Amniotic epithelial cell (primary cell): ENCODE measurements at places on chromosomes 2 and 18.

DNA sequence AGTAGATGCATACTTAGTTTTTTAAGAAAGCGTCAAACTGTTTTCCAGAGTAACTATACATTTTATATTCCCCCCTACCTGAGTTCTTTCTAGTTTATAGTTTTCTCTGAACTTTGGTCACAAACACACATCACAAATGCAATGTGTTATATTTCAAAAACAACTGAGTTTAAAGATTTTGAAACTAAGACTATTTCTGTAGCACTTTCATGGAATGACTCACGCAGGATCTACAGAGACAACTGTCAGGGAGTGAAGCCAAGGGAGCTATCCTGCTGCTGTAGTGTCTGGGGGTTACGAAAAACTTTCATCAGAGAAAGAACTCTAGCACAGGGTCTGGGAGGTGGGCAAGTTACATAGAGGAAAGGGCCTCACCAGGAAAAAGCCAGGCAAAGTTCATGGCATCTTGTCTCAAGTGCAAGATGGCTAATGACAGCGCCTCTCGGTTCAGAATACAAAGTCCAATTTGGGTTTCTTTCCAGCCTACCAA, 66.8 kb downstream of the UXS1 start:
- DNase-seq: peak; percentile 50

GRCh38 chr2:121524685-121525425, 5.8 kb upstream of the RNU4ATAC start:
- peak; percentile 26 for DNase-seq

GRCh38 chr2:98913916-98914712, 21.9 kb downstream of the CRACDL start:
- DNase-seq: no peak

DNA sequence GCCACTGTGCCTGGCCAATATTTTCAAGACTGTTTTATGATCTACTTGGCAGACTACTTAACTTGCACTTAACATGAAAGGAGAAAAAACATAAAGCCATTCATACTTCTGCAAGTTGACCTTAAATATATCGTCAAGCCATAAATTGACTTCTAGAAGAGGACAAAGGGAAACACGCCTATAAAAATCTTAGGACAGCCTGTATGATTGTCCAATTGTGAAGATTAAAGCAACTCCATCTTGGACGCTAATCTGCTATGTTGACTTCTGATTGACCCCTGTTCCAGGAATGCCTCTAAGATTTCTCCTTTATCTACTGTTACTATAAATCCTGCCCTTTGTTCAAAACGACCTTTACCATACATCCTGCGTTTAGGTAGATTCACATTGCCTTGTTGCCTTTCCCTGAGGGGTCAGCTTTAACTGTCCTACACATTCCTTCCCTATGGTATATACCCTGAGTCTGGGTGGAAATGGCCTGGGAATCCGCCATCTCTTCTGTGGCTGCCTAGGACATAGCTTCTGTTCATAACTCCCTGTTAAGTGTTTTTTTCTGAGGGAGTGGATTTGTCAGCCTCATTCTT, 40.2 kb upstream of the SLC35F5 start:
- no peak for DNase-seq

DNA sequence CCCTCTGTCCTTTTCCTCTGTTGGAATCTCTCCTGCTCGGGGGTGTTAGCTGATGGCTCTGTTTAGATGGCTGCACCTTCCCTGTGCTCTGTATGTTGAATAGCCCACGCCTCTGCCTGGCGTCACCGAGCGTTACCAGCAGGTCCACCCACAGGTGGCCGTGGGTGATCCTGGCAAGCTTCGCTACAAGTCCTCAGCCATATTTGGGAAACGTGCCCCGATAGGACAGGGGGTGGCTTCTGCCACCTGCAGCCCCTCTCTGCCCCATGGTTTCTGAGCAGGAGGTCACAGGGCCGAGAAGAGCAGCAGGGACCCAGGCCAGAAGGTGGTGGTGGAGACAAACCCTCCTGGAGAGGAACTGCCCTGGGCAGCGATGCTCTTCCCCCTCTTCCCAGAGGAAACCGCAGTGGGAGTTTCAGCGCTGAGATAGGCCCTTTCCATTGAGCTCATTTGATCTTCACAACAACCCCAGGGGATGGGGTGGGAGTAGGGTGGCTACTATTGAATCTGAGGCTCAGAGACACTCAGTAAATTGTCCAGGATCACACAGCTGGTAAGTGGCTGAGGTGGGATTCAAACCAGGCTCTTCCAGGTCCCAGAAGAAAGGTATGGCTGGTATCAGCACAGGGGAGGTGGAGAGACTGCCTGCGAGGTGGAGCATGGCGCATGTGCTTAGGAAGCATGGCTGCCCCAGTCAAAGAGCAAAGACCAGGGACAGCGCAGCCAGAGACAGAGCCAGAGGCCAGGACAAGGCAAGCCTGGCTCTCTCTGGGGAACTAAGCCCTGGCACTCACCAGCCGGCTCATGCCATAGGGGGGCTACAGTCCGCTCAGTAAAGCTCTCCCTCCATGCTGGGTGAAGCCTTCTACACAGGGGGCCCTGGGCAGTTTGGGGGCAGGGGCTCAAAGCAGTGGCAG, 15.0 kb downstream of the NGEF start:
- DNase-seq: no peak

GRCh38 chr2:1791685-1792435, 47.5 kb upstream of the PXDN start:
- DNase-seq: peak; percentile 70

DNA sequence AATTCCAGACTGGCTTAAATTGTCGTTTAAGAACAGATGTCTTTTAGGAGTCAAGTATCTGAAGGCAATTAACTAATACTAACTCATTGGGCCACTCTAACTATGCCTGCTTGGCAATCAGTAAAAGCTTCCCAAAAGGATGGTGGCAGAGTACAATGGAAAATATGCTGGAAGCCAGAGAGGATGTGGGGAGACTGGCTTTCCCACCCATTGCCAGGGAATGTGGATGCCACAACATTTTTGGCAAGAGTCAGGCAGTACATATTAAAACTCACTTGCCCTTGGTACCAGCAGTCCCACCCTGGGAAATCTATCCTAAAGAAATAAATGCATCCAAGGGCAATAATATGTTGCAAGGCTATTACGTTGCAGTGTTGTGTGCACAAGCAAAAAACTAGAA, 74.0 kb upstream of the FZD7 start:
- no peak for DNase-seq

GRCh38 chr2:119513832-119514231, 10.5 kb downstream of the SCTR start:
- DNase-seq: no peak

GRCh38 chr18:49561289-49562193, at the start of gene LIPG:
LIPG (plus strand) TSS chr18:49562057; CDS start chr18:49562309, 252 bp downstream.
- DNase-seq: peak; percentile 67

- peak; percentile 64 for DNase-seq
Measured at GRCh38 chr18:54957996-54958395, 1.3 kb downstream of the CCDC68 start.

- DNase-seq: peak; percentile 81
Measured at GRCh38 chr18:46199515-46200147, 95.4 kb downstream of the HAUS1 start.

DNA sequence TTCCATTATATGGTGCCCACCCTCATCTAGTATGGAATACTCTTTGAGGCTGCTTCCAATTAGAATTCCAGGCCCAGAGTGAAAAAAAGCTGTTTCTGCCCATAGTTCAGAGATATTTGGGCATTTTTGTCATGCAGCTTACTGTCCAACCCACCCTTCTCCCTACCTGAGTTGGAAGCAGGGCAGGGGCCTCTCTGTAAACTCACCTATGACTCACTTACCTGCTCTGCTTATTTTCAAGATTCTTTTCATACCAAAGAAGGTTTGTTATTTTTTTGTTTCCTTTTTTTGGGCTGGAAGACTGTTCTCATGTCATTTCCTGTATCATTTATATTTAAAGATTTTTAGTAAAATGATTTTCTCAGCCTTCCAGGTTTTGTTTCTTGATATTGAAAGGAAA, 38.4 kb upstream of the PPP1R1C start:
- DNase-seq: no peak

- no peak for DNase-seq
Measured at GRCh38 chr2:323035-323434, 35.1 kb upstream of the ALKAL2 start.

DNA sequence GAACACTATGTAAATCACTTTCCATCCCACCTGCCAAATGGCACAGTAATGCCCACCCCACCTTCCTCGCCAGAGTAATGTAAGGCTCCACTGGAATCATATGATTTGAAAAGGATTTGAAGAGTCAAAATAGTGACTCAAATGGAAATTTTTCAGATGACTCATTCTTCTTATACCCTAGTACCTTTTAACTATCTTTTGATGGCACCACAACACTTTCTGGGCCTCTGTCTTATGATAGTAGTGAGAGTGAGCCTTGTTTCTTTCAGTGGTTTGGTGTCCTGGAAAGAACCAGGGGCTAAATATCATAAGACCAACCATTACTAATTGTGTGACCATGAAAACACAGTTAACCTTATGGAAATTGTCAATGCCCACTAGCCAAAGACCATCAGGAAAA, 235.4 kb upstream of the SLC14A2 start:
- no peak for DNase-seq

DNA sequence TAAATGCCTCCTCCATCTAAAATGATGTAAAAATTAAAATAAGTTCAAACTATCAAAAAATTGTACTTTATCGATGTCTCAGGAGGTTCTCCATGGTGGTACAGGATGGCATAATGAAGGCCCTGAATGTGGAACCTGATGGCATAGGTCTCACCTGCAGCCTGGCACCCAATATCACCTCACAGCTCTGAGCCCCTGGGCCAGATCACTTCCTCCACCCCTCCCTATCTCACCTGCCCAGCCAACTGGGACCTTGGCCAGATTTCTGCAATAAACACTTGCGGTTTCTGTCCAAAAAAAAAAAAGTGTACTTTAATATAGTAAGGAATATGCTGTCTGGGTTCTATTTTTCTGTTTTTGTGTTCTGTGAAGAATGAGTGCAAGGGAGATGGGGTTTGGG, 6.7 kb upstream of the RBM45 start:
- DNase-seq: no peak

DNA sequence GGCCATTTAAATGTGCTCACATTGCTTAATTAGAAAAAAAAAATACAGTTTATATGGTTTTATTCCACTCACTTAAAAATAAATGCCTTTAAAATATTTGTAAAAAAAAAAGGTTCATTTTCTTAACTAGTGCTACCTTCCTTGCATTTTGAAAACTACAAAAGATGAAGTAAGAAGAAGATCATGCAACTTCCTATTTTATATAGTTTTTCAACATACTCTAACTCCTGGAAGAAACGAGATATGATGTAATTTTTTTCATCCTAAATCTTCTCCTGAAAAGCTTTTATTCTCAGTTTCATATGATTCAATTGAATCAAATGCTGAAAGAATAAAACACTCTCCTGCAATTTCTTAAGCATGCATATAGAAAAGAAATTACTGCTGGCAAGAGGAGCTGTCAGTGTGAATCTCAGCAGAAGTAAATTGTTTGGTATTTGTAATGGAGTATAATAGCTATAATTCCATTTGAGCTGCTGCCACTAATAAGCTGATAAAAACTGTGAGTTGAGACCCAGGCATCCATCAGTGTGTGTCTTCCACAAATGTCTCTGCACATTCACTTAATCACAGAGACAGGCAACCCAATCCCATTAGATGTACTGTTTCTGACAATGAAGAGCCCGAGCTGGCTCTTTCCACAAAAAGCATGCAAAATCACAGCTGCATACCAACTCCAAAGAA, 3.7 kb downstream of the FTCDNL1 start:
- DNase-seq: no peak

GRCh38 chr2:108946442-108946841, 42.6 kb downstream of the EDAR start:
- no peak for DNase-seq

DNA sequence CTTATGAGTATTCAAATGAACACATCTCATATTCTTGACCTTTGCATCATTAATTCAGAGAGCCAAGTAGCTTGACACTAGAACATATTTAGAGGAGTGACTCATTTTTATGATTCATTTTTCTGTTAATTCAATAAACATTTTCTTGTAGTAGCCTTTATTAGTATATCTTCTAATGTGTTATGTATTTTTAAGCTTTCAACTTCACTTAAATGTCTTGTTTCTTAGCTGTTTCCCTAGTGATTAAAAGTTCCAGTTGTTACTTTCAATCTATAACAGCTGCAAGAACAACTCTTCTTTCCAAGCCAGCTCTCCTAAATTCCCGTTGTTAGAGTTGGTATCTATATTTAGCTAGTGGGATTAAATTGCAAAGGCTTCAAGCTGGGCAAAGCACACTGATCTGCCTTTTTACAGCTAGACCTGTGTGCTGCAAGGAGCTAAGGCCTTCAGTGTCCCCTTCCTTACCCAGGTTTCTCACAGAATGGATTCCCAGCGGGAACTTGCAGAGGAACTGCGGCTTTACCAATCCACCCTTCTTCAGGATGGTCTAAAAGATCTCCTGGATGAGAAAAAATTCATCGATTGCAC, at the start of gene KLHL41:
Gene KLHL41, plus strand, starts transcription at position 405 of the 588 bp plus-strand sequence. Its CDS starts 77 bp downstream, at position 482.
- DNase-seq: peak; percentile 48

DNA sequence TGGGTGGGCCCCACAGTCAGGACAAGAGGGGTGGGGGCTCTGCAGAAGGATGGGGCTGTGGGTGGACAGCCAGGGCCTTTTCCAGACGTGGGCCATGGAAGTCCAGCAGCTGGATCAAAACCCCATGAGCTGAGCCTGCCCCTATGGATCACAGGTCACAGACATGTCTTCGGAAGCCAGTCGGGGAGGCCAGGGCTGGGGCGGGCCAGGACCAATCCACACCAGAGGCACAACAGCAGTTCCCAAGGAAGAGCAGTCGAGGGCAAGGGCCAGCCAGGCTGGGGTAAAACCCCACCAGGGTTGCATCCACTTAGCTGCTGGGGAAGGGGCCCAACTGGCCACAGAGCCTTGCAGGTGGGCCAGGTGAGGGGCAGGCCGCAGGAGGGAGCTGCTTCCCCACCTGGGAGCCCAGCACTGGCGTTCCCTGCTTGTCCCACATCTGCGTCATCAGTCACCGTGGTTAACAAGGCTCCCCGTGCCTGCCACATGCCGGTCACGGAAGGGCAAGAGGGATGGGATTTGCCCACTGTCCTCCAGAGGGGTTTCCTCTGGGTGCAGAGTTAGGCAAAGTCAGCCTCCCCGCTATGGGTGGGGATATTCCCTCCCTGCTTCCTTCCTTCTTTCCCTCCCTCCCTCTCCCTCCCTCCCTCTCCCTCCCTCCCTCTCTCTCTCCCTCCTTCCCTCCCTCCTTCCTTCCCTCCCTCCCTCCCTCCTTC, 46.4 kb upstream of the ODC1 start:
- DNase-seq: no peak

GRCh38 chr2:118061135-118061955, 26.9 kb upstream of the INSIG2 start:
- DNase-seq: peak; percentile 88
